ENCODE measurements at places on chromosomes 13 and 19. TPM values are rescaled to one million over a fixed set of nuclear protein-coding genes. Genes with fewer than 3 reads are reported as not detected.

CLEC17A gene
- total RNA-seq = not detected

SERPINE3 gene
- total RNA-seq = not detected

CYP2F1 gene
- total RNA-seq = not detected

ZNF625 gene
- not detected for total RNA-seq

SYNGR4 gene
- 0.17 TPM for total RNA-seq

FLT3 gene
- total RNA-seq = not detected

PRR22 gene
- 1.3 TPM for total RNA-seq

DNA sequence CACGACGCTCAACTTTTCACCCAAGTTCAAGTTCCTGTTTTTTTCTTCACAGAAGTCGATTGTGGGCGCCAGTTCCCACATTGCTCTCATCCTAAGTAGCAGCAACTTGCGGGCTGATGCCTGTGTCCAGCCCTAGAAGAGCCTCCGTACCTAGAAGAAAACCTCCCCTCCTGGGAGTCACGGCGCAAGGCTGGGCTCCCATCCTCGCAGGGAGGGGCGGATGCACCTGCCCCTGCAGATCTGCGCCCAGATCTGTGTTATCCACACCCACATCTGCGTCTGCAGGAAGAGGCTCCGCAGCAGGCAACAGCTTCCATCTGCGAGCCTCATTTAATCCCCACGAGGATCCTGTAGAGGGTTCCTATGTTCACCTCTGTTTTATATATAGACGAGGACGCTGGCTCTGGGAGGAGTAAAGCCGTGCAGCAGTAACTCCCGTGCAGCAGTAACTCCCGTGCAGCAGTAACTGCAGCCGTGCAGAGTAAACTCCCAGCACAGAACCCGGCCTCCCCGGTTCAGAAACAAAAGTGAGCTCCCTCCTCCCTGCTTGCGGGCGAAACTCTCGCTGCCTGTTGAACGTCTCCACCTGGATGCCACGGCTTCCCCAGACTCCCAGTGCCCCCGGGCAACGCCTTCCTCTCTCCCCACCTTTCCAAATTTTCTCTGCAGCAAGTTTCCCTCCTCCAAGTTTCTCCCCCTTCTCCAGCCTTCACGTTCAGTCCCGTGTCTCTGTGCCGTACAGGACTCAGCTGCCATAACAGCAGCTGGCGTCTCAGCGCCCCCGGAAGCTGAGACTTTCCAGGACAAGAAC lies 23.5 kb upstream of the LAIR1 start:
- no peak for DNase-seq

DNA sequence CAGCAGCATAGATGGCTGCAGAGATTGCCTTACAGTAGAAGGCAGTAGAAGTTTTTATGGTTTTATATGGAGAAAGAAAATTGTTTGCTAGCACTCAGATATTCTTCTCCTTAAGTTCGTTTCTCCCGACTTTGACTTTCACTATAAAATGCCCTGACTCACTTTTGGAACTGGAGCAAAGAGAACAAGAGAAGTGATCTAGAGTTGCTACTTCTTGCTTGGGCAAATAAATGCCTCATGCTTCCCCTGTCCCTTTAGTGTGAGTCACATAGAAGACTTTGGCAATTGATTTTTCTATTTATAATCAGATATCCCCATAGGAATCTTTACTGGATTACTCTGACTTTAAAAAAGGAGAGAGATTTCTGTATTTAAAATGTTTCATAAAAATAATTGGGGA lies 46.9 kb downstream of the ITGBL1 start:
- DNase-seq = no peak

DNA sequence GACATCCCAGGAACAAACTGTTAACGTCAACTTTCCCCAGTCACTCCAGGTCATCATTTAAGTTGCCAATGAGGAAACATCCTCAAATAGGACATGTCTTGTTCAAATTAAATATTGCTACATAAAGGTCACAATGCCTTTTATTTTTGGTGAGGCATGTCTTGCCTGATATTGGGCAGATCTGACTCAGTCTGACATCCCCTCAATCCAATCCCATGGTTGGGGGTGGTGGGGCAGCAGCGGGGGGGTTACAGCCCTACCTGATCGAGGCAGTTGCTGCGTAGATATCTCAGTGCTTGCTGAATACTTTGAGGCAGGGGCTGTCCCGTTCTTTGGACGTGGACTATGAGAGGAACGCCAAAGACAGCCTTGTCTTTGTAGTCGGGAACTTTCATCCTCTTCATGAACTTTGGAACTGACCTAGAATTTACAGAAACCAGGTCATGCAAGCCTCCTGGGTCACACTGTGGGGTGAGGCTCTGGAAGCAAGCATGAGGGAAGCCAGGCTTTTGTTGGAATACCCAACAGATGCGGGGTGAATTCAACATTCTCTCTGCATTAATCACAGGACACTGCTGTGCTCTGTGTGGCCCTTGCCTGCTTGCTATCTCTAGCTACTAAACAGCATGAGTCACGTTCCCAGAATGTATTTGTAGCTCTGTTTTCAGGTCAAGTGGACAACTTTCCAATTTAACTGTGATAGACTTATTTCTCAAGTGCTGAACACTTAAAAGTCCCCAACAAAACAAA lies 109.8 kb downstream of the KL start:
- peak; percentile 39 for DNase-seq

GRCh38 chr19:49635530-49636232 lies 4.3 kb downstream of the RRAS start:
- DNase-seq = no peak

- peak; percentile 19 for DNase-seq
These were observed 3.5 kb downstream of the RASA3 start for GRCh38 chr13:114128624-114129522.

GRCh38 chr19:47158367-47158791 lies 27.7 kb downstream of the SAE1 start:
- DNase-seq = no peak

DNA sequence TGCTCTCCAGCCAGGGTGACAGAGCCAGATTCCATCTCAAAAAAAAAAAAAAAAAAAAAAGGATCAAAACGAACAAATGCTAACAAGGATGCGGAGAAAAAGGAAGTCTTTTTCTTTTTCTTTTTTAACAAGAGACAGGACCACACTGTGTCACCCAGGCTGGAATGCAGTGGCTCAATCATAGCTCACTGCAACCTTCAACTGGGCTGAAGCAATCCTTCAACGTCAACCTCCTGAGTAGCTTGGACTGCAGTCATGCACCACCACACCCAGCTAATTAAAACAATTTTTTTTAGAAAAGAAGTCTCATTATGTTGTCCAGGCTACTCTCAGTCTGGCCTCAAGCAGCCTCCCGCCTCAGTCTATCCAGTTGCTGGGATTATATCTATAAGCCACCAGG lies 20.8 kb upstream of the OR7A17 start:
- DNase-seq = no peak

DNA sequence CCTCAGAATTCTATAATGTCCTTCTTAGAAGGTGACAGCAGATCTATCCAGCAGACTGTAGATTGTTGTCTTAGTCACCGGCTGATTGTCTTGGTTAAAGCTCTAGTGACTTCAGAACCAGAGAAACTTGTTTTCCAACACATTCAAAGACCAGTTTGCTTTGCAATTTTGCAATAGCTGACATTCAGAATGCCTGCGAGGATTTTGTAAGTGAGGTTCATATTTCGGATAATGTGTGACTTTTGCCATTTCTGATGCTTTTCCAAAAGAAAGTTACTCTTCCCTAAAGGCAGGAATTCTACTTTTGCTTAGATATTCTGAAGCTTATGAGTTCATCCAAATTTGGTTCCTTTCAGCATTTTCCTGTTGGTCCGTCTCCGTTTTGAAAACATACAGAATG lies 13.2 kb downstream of the SPINT2 start:
- no peak for DNase-seq

DNA sequence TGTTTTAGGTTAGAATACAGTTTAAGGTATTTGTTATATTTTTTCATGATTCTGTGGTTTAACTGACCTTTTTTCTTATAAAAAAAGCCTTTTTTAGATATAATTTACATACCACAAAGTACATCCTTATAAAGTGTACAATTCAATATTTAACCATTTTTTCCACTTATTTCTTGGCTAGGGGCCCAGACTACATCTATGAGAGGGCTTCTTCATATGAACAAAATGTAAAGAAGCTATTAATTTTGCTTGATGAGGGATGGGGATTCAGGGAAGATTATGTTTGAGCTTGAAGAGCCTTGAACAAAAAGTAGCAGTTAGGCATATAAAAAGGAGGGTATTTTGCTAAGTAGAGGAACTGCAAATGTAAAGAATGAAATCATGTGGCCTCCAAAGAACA lies 2.2 kb downstream of the CCDC122 start:
- no peak for DNase-seq

- no peak for DNase-seq
These were observed 7.1 kb upstream of the SIGLEC7 start for GRCh38 chr19:51135004-51135403.

- no peak for DNase-seq
These were observed 1.7 kb downstream of the TPRX2 start for GRCh38 chr19:47860602-47861297.

GRCh38 chr13:107901230-107901629 lies 314.1 kb downstream of the LIG4 start:
- no peak for DNase-seq

DNA sequence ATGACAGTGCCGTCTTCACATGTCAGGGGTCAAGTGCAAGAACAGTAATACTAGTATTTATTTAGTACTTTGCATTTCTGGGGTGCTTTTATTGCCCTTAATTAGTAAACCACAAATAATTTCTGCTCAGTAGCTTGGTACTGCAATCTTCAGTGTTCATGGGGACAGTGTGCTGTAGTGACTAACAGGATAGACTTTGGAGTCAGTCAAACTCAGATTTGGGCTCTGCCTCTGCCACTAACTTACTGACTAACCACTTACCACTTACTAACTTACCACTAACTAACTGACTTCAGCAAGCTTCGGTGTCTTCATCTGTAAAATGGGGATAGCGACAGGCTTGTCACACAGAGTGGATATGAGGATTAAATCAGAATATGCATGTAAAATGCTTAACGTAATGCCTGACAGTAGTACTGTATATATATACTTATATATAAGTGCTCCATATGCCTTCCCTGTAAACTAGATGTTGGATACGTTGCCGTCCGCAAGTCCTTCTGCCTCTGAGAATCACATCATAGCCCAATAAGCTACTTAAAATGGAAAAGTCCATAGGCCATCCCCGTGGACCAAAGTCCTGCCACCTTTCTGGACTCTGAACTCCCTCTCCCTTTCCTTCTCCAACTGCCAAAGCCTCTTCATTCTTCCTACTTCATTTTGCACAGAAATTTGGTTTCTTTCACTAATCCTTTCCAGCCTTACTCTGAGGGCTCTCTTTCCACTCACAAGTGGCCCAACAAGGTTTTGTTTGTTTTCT lies 158.1 kb downstream of the ZIC5 start:
- DNase-seq = no peak

DNA sequence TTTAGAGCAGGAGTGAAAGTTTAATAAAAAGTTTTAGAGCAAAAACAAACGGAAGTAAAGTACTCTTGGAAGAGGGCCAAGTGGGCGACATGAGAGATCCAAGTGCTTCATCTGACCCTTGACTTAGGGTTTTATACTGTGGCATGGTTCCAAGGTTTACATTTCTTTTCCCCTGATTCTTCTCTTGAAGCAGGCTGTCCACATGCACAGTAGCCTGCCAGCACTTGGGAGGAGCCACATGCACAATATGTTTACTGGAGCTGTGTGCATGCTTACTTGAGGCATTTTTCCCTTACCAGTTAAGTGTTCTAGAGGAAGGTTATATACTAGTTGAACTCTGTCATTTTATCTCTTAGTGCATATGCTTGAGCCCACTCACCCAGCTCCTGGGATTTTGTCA lies 295.6 kb downstream of the TBC1D4 start:
- no peak for DNase-seq

DNA sequence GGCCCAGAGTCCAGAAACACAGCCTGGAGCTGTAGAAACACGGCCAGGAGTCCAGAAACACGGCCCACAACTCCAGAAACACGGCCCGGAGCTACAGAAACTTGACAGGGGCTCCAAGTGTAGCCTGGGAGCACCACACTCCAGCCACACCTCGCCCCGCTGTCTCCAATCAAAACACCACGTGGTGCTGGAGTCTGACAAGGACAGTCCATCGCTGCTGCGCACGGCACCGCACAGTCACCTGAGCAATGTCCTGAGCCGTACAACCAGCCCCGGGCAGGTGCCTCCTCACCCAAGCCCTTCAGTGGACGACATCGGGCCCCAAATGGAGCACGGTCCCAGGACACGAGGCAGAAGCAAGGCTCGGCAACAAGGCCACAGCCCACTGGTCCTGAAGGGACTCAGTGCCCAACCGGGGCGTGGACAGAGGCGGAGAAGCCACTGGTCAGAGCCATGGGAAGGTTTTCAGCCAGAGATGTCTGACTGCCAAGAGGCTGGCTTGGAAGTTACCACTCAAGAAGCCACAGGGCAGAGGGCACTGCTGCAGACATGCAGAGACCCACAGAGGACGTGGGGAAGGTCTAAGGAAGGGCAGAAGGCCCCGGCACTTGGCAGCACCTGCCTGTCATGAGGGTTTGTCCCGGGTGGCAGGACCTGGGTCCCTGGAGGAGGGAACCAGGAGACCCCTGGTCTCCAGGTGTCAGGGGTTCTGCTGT lies 19.7 kb upstream of the PLPP2 start:
- no peak for DNase-seq

DNA sequence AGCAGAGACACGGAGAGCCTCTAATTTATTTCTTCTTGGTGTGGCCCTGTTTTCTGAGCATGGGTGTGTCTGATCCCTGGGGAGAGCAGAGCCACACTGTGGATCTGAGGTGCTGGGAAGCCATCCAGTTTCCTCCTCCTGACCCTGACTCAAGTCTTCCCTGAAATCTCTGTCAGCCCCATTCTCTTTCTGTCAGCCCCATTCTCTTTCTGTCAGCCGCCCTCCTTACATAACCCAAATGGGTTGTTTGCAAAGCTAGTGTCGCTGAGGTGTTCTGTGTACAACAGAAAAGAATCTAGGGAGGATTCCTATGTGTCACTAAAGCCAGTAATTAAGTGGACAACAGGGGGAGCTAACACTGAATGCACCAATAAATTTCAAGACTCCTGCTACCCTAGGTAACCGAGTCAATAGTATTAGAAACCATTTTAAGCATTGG lies 50.2 kb downstream of the LRCH1 start:
- no peak for DNase-seq

GRCh38 chr13:41502673-41503072 lies 45.3 kb downstream of the RGCC start:
- no peak for DNase-seq

GRCh38 chr13:43205416-43205815 lies 182.0 kb downstream of the DNAJC15 start:
- no peak for DNase-seq
